ENCODE measurements at places on chromosomes 1 and 21.

DNA sequence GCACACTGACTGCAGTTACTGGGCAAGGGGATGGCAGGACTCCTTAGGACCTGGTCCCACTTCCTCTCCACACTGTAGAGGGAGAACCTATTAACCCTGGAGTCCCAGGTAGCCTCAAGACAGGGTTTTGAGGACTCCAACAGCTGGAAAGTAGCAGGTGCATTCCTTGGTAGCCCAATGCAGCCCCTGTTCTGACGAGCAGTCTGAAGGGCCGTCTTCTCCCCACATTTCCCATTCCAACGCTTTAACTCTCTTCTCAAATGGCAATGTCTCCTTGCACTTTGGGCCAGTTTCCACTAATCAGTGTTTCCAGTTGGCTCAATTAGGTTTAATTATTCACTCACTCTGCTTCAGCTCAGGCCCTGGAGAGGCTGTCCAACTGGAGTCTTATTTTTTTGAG is 8.8 kb upstream of the INPP5B start:
- DNase-seq, result no peak

- DNase-seq, result no peak
These were observed 22.4 kb downstream of the LRRC8B start for GRCh38 chr1:89546934-89547562.

- peak; percentile 78 for DNase-seq
These were observed 23.9 kb upstream of the RPTN start for GRCh38 chr1:152182944-152183361.

- peak; percentile 75 for DNase-seq
These were observed 6.8 kb upstream of the BSDC1 start for GRCh38 chr1:32400876-32401631.

- peak; percentile 65 for DNase-seq
These were observed 66.0 kb downstream of the COL18A1 start for GRCh38 chr21:45470773-45471524.

DNA sequence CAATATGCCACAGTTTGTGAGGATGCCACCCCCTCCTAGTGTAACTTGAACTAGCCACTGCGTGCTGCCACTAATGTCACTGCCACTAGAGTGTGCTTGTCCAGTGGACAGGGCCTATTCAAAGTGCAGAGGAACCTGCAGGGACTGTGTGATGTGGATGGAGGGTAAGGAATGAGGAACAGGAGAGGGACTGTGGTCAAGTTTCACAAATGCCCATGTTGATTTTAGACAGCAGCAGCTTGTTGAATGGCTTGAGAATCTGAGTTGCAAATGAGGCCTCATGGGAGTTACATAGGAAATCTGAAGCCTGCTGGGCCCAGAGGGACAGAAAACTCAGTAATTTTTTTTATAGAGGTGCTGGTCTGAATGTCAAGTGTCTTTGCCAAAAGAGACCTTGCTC is 112.3 kb downstream of the HHAT start:
- DNase-seq, result no peak

GRCh38 chr1:150320667-150320978 is 710 bp upstream of the PRPF3 start:
- DNase-seq, result no peak

GRCh38 chr1:238892612-238893011 is 493.8 kb upstream of the CHRM3 start:
- no peak for DNase-seq

DNA sequence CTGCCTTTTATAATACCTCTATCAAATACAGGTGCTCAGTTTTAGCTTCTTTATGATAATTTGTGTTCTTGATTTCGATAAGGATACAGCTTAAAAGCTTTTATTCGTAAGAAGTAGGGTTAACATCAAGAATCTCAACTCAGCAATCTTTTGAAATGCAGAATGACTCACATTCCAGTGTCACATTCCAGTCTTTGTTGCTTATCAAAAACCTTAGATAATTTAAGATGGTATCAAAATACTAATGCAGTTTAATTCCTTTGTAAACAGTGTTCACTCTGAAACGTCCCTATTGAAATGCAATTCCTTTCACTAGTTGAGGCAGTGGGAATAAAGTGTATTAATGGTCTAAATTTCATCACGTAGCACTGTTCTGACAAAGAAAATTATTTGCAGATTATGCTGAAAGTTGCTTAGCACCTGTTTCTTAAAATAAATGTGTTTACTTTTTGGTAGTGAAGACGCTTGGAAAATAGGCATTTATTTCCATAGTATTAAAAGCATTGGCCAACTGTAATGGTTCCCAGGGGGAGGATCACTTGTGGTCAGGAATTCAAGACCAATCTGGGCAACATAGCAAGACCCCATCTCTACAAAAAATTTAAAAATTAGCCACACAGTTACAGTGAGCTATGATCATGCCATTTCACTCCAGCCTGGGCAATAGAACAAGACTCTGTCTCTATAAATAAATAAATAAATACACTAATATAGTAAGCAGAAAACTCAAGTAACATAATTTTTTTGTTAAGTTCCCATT is 10.1 kb upstream of the CNN3 start:
- no peak for DNase-seq

DNA sequence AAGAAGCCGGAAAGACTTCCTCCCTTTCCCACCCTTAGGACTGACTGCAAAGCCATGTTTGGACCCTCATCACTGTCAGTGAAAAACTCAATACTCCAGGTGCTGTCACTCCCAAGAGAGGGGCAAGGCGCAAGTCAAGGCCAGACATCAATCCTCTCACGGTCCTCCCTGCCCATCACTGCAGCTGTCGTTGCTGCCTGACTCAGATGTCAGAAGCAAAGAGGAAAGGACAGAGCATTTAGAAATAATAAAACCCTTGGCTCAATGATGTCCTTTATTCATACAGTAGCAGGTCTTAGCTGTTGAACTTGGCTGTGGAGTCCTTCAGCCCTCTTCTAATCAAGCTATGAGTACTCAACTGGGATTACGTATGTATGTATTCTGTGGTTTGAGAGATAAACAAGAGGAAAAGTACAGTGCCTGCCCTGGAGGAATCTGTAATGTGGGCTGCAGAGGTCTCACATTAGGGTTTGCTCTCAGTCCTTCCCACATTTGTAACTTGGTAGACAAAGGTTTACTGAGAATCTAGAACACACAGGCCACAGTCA is 13.5 kb downstream of the SUSD4 start:
- DNase-seq, result no peak

- peak; percentile 44 for DNase-seq
These were observed 4.3 kb upstream of the SERBP1 start for GRCh38 chr1:67434491-67434890.

DNA sequence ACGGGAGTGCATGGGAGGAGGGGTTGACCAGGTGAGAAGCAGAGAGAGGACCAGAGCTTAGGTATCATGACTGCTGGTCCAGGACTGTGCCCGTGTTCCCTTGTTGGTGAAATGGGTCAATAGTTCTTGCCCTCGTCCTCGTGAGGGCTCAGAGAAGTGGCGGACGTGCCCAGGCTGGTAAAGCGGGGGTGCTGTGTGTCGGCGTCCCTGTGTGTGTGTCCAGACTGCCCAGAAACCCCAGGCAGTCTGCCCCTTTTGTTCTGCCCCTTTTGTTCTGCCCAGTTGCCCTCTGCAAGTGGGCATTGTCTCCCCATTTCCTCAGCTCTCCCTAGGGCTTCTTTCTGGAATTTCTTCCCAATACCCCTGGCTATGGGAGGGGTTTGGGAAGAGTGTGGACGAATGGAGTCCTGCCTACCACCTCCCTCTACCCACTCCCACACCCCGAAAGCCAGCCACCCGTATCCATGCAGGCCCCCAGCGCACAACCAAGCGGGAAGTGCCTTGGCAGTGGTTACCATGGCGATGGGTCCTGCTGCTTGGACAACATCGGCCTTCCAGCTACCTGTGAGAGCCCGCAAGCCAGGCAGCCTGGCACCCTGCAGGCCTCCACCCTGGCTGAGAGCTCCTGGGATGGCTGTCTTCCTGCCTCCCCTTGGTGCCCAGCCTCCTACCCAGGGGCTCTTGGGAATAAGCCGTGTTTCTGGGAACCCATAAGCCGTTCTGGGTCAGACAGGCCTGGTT is 34.7 kb downstream of the ACOT11 start:
- DNase-seq, result no peak

- no peak for DNase-seq
These were observed 3.3 kb downstream of the PFDN2 start for GRCh38 chr1:161114556-161114955.

- DNase-seq, result no peak
These were observed 46.8 kb downstream of the NPHP4 start for GRCh38 chr1:5945445-5945844.

- no peak for DNase-seq
These were observed 62.4 kb downstream of the MAP3K21 start for GRCh38 chr1:233389893-233390292.

DNA sequence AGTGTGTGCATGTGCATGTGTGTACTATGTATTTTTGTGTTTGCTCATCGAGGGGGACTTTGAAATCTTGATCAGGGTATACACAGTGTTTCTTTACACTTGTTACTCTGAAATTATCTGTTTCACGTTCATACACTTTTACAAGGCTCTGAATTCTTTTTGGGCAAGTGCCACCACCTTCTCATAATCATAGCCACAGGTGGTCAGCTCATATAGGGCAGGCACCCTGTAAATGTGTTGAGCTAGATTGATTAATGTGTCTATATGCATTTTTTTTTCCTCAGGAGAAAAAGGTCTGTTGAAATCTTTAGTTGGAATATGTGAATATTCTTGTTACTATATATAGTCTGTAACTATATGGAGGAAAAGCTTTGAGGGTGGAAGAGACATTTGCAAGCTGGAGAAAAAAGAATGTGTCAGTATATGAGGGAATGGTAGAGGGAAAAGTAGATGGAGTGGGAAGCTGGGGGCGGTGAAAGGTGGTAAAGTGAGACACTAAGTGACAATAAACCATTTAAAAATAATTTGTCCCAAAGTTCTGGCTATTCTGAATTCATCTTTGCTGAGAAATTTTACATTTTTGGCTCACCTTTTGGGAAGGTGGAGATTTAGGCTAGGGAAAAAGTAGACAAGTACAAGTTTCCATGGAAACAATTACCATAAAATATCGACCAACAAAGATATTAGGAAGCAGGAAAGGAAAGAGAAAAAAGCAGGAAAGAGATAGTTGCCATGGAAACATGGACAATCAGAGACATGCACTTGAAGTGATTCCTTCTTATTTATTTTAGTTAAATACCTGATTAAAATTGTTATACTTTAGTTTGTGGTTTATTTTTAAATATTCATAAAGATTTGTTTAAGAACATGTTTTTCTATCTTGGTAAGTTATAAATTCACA is 277.5 kb downstream of the PDE4B start:
- DNase-seq, result no peak

DNA sequence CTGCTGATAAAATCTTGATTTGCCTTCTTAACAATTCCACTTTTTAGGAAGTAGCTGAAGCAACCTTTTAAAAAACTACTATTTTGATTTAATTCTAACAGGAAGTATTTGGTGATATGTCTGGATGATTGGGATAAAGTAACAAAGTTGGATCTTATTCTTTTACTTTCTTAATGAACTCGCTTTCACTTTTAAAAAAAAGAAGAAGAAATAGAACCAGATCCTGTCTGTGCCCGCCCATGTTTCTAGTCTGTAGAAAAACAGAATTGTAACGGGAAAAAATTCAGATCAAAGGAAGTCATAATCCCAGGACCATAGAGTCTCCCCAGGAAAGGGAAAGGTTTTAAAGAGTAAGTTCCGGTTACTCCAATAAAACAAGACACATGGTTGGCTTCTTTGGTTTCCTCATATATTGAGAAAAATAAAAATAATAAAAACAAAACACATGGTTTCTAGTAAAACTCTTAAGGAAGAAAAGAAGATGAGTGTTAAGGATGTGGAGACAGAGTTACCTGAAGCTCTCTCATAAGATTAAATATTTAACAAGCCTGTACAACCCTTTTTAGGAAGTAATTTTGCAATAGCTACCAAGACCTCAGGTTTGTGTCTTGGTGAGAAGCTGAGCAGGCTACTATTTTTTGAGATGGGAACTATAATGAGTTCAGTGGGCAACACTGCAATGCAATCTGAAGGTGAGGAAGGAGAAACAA is 4.9 kb downstream of the CD48 start:
- DNase-seq, result no peak

DNA sequence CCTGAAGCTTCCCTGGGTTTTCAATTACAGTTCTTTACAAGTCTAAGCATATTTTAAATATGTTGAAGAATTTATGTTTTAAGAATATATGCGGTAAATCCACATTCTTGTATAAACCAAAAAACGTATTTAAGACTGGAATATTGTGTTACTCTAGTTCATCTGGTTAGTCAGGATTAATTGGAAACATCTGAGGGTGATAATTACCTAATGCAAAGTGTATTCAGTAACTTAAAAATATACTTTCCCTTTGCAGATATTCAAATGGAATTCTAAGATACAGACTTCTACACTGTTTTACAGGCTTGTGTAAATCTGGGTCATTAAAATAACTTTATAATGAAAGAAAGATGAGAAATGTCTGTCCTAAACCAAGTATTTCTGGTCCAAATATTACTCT is 302.0 kb downstream of the VAV3 start:
- no peak for DNase-seq

GRCh38 chr21:43361493-43362296 is 65.2 kb downstream of the SIK1 start:
- no peak for DNase-seq

DNA sequence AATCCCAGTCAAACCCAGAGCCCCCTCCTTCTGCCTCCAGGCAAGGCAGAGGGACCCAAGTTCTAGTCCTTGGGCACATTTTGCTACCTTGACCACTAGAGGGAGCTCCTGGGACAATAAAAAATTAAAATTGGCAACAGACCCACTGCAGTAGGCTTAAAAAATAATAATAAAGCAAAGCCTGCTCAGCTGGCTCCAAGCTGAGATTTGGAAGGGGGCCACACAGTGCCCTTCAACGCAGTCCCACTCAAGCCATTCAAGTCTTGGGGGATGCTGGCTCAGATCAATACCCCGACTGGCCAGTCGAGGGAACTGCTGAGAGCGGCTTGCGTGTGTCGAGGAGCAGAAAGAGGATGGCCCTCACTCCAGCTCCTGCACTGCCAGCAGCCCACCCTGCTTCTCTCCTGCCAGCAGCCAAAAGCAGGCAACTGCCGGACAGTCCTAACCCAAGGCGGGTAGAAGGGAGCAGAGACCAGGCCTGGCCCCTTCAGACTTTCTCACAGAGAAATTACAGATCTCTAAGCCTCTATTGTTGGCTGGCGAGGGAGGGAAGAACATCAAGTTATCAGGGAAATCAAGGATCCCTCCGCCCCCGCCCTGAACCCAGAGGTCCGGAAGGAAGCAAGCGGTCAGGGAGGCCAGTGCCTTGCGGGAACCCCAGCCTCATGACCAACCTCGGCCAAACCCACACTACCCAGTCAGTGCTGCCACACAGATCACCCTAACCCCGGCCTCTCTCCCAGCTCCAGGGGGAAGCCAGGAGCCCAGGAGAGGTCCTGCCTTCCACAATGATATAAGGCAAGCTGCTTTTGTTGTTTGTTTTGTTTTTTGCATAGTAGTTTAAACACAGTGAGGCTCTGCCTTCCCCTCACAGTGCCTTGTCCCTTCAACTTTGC is 4.9 kb upstream of the ALDH4A1 start:
- DNase-seq, result peak; percentile 43

DNA sequence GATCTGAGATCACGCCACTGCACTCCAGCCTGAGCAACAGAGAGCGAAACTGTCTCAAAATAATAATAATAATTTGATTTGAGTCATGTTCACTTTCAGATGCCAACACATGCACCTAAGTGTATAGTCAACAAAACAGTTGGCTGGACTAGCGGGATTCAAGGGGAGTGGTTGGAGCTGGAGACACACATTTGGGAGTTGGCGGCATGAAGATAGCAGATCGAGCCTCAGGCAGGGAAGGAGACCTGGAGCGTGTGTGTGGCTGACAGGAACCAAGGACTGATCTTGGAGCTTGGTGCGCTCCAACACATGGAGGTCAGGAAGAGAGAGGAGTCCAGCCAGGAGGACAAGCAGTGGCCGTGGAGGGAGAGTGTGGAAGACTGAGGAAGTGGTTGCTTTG is 14.6 kb upstream of the PGD start:
- no peak for DNase-seq

GRCh38 chr1:45913183-45913683 is 109.8 kb downstream of the MAST2 start:
- peak; percentile 77 for DNase-seq

All from fibroblast of the conjunctiva (primary cell).